ENCODE measurements at places on chromosomes 1 and 21.

GRCh38 chr1:20426923-20427322, 59.1 kb downstream of the CAMK2N1 start:
- no peak for DNase-seq

- no peak for DNase-seq
Observed at GRCh38 chr1:84789014-84789413, 98.8 kb upstream of the SSX2IP start.

- DNase-seq, result no peak
Observed at GRCh38 chr1:230875370-230875769, 7.0 kb upstream of the C1orf198 start.

GRCh38 chr1:30971496-30971895, 62.9 kb upstream of the SDC3 start:
- DNase-seq, result no peak

- no peak for DNase-seq
Observed at GRCh38 chr21:14833666-14834351, 231.0 kb downstream of the NRIP1 start.

- DNase-seq, result no peak
Observed at GRCh38 chr21:35436899-35437298, 387.8 kb upstream of the RUNX1 start.

DNA sequence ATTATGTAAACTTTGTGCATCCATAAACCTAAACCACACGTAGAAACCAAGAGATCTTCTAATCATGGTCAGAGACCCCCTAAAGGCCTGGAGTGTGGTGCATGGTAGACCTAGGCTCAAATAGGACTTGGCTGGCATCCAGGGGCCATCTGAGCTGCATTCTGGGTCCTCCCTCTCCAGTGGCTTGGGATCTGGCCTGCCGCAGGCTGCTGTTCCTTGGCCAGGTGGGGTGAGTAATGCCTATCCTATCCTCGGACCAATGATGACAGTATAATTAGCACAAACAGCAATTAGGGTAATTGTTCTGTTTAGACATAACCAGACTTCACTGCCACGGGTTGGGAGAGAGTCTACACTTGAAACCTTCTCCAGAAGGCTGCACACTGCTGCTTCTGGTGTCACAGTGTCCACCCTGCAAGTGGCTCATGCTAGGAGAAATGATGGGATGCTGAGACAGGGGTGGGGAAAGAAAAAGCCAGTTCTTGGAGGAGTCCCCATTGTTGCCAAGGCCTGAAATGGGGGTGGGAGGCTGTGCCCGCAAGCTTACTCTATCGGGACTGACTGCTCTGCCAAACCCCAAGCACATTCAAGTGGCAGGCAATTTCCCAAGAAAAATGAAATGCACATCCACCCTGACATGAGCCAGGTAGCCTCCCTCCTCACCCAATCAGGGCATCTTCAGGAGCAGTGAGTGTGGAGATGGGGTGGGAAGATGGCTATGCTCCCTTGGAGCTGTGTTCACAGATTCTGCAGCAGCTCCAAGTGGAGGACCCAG, 12.5 kb upstream of the PKP1 start:
- DNase-seq, result no peak

DNA sequence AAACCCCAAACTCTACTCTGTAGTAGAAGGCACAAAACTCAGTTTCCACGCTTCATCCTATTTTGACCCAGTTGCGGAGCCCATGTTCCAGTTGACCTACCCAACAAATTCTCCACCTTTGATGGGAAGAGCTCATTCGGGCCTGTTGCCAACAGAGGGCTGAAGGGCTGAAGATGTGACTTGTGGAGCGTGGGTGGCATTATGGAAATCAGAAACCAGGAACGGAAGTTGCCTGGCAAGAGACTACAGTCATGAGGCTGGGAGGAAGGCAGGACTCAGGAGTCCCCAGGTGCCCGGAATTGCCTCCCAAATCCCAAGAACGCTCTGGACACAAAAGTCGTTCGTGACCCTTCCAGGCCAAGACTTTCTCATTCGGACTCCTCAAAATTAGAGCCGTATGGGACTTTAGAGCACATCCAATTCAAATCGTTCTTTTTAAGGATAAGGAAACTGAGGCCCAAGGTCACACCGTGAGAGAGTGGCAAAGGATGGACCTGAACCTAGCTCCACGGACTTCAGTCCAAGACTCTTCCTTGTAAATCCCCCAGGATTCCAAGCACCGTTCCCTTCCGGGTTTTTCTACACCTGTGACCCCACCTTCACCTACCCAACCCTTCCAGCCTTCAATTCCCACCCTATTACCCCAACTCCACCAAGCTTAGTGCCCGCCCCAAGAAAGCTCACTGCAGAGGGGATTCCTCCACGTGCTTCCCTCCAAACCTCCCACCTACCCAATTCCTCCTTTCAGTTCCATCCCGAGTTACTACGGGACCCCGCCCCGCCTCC, 739 bp downstream of the SMG5 start:
- DNase-seq, result no peak

DNA sequence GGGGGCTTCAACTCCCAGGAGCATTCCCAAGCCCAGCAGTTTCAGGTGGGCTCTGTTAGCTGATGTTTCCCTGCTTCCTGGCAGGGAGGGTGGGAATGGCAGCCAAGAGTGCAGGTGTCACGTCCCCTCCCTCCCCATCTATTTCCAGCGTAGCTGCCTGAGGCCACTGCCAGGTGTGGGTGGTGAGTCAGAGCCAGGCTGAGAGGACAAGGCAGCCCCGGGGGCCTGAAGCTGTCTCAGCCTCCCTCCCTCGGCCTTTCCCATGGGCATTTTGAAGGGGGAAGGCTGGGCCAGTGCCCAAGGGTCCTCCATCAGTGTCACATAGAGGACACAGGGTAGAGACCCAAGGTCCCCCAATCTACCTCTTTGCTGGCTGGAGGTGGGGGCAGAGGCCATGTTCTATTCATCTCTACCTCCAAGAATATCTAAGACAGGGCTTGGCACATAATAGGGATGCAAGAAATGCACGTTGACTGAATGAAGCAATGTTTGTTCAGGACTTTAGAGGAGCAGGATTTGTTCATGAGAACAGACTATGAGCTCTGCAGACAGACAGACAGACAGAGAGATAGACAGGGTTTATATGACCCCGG, 34.4 kb upstream of the ID3 start:
- no peak for DNase-seq

DNA sequence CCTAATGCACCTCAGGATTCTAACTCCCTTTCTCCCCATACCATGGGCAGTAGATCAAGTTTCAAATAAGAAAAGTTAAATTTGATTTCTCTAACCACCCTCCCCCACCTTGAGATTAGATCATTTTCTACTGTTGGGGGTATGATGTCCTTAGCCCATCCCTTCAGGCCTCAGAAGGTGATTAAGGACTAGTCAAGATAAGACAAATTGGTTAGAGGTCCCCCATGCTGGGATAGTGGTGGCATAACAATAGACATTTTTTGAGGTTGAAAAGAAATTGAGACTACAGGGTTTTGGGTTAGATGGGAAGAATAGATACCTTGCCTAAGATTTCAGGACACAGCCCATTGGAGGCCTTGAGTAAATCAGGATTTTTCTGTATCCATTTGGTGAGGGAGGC, 2.5 kb downstream of the CFAP126 start:
- no peak for DNase-seq

GRCh38 chr1:165633614-165634013, 2.6 kb downstream of the MGST3 start:
- DNase-seq, result no peak

- no peak for DNase-seq
Observed at GRCh38 chr21:40625991-40626390, 221.0 kb downstream of the DSCAM start.

GRCh38 chr1:53949023-53949990, 3.2 kb downstream of the LRRC42 start:
- no peak for DNase-seq

DNA sequence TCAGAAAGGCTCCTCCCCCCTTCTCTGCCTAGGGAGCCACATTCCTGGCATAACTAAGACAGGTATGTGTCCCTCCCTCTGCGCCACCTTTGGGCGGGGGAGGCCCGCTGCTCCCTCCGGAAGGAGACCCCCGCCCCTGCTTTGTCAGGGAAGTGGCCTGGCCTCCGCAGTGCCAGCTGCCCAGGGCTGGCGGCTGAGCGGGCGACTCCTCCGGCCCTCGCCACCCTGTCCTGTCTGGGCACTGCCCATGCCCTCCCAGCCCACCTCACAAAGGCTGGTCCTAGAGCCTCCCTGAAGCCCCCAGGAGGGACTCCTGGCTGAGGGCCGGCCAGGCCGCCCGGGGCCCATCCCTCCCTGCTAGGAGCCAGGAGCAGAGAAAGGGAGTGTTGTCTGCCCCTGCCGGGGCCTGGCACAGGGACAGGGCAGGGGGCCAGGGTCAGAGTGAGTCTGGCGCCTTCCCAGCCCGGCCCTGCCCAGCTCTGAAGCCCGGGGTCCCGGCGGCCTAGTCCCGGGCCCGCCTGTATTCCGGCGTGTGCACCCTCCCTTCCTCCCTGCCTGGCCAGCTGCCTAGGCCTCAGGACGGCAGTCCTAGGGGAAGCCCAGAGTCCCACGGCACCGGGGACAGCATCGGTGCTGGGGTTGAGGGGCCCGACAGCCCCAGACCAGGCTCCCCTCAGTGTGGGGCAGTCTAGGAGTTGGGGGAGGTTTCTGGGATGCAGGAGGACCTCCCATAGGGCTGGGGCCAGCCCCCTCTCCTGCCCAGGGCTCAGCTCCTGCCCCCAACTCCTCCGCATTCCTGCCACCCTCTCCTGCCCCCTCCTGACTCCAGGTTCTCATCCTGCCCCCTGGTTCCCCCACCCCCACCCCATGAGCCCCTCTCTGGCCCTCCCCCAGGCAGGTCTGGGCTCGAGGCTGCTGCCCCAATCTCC, 5.1 kb downstream of the AGRN start:
- no peak for DNase-seq

GRCh38 chr1:168843950-168844349, 114.9 kb upstream of the DPT start:
- no peak for DNase-seq

DNA sequence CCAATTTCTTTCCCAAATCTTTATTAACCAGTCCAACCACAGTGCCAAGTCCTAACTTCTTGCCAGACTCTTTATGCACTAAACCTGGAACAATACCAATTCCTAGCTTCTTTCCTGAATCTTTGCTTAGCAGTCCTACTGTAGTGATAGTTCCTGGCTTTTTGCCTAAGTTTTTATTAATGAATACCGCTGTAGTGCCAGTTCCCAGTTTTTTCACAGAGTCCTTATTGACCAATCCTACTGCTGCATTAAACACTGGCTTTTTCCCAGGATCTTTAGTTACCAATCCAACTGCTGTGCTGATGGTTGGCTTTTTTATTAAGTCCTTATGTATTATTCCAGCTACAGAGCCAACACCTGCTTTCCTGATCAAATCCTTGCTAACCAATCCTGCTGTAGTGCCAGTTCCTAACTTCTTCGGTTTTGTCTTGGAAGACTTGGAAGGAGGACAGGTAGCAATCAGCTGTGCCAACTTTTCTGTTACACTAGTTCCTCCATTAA, 80.8 kb downstream of the ASH1L start:
- DNase-seq, result no peak

- DNase-seq, result no peak
Observed at GRCh38 chr1:57007948-57008347, 42.1 kb upstream of the C8B start.

- no peak for DNase-seq
Observed at GRCh38 chr1:245213066-245213831, 58.5 kb downstream of the KIF26B start.

- DNase-seq, result no peak
Observed at GRCh38 chr1:10814976-10815857, 18.8 kb upstream of the CASZ1 start.

- no peak for DNase-seq
Observed at GRCh38 chr1:109256085-109256484, 6.7 kb downstream of the CELSR2 start.

GRCh38 chr1:157213836-157214235, 75.6 kb upstream of the ETV3 start:
- no peak for DNase-seq

DNA sequence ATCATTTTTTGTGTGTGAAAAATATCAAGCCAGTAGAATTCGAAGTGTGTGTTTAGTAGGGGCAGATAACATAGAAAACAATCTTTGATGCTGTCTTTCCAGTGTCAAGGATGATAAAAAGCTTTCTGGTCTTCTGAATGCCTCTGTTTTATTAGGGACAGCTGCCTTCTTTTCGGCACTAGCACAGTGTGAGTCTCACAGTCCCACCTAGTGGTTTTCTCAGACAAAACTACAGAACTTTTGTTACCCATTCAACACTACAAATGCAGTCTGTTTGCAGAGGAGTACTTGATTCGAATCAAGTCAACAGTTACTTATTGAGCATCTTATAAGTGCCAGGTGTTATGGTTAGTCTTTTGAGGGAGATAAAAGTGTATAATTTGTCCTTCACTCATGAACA, 30.6 kb upstream of the MCOLN3 start:
- no peak for DNase-seq

GRCh38 chr1:45430490-45430889, 60.5 kb downstream of the TESK2 start:
- no peak for DNase-seq

GRCh38 chr1:244050835-244051444, at the start of gene ZBTB18:
Gene ZBTB18, plus strand, starts transcription at chr1:244051283. Its CDS starts 149 bp downstream, at chr1:244051432.
- no peak for DNase-seq

DNA sequence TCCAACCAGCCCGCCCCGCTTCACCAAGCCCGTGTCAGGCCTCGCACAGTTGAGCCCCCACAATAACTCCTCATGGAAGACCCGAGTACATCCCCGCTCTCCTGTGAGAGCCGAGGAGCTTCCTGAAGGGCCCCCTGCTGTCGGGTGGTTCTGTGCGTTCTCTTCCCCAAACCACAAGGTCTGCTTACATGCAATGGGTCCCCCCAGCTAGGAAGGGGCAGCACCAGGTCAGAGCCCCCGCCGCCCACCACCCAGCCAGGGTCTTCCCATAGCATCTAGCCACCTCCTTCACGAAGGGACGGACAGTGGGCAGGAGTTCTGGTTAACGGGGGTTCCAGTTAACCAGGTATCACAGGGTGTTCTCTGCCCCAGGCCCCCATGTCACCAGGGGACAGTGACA, 51.5 kb downstream of the GLIS1 start:
- no peak for DNase-seq

GRCh38 chr1:117594261-117594990, 11.4 kb upstream of the TENT5C start:
- DNase-seq, result no peak

GRCh38 chr21:14620152-14620551, 74.0 kb upstream of the SAMSN1 start:
- no peak for DNase-seq

DNA sequence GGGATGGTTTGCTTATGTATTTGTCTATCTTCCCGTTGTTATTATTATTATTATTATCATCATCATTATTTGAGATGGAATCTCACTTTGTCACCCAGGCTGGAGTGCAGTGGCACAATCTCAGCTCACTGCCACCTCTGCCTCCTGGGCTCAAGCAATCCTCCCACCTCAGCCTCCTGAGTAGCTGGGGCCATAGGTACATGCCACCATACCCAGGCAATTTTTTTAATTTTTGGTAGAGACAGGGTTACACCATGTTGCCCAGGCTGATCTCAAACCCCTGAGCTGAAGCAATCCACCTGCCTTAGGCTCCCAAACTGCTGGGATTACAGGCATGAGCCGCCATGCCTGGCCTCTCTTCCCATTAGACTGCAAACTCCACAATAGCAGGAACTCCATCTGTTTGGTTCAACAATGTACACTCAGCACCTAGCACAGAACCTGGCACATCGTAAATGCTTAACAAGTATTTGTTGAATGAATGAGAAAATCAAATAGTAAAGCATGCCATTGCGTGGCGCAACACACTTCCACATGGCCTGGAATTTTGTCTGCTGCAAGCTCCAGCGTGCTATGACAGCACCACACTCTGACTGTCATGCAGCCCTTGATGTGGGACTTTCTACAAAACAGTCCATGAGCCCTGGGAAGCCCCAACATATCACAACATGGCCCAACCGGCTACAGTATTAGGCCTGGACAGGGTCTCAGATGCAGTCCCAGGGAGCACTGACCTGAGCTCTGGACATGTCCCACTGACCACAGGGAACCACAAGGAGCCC, 3.8 kb upstream of the TINAGL1 start:
- DNase-seq, result no peak

Data from stimulated activated CD4-positive, alpha-beta T cell treated with anti-CD3 and anti-CD28 coated beads, Interleukin-1b, Interleukin-23, amount 100 ng/mL, for 4 hours (primary cell).